ENCODE measurements at places on chromosomes 7 and 10. TPM values are rescaled to one million over a fixed set of nuclear protein-coding genes. Genes with fewer than 3 reads are reported as not detected.

The VSTM4 gene
- 21.5 TPM for total RNA-seq

The NCAPG2 gene
- 17.3 TPM for total RNA-seq

The IGF2BP3 gene
- 43.4 TPM for total RNA-seq

The RET gene
- 16.9 TPM for total RNA-seq

The TMEM213 gene
- total RNA-seq = 43.8 TPM

The POMZP3 gene
- total RNA-seq = 8.3 TPM

The GNAT3 gene
- total RNA-seq = not detected

The BEND7 gene
- total RNA-seq = 19.9 TPM

The SDK1 gene
- 17.6 TPM for total RNA-seq

The XRCC2 gene
- total RNA-seq = 4.1 TPM

The NPFFR1 gene
- total RNA-seq = 0.06 TPM

The PLPP4 gene
- 5.2 TPM for total RNA-seq
